Activated CD8-positive, alpha-beta memory T cell treated with anti-CD3 and anti-CD28 coated beads for 36 hours (primary cell): ENCODE measurements at places on chromosomes 11 and 22. TPM values are rescaled to one million over a fixed set of nuclear protein-coding genes. Genes with fewer than 3 reads are reported as not detected.

Gene MTMR3
- total RNA-seq, result 14.0 TPM

Gene TUB
- 0.36 TPM for total RNA-seq

Gene OR56A1
- not detected for total RNA-seq

Gene KLHL35
- 0.55 TPM for total RNA-seq
